AG04450 (cell line): ENCODE measurements at places on chromosomes 1 and 21.
A peak's percentile ranks its signal among the peaks of the same experiment; 100 is the strongest.

GRCh38 chr1:162456323-162456722, 41.3 kb upstream of the UHMK1 start:
- DNase-seq = no peak

DNA sequence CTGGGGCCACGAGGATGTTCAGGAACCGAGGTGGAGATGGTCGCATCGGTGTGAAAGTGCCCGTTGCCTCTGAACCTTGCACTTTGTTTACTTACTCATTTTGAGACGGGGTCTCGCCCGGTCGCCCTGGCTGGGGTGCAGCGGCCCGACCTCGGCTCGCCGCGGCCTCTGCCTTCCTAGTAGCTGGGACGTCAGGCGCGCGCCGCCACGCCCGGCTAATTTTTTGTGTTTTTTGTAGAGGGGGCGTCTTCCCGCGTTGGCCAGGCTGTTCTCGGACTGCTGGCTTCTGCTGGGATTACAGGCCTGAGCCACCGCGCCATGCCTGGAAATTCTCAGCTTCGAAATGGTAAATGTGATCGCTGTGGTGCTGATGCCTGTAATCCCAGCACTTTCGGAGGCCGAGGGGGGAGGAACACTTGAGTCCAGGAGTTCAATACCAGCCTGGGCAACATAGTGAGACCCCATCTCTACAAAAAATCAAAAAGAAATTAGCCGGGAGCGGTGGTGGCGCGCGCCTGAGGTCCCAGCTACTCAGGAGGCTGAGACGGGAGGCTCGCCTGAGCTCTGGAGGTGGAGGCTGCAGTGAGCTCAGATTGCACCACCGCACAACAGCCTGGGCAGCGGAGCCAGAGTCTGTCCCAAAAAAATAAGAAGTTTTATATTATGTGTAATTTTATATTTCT, 684 bp upstream of the MRPL20 start:
- no peak for DNase-seq

DNA sequence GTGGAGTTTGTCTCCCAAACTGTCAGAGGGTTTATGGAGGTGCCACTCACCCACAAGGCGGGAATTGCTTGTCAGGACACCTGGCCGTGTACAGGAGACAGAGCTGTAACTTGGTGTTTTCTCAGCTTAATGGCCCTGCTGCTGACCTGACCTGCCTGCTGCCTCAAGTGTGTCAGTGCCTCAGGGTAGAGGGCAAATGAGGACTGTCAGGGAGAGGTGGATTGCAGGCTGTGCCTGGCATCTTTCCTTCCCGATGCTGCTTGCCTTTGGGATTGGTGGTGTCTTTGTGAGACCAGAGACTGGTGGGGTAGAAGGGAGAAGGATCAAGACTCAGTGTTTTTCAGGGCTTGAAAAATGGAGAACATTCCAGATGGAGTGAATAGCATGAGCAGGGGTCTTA, 31.4 kb downstream of the TMEM53 start:
- DNase-seq = no peak

- no peak for DNase-seq
Measured at GRCh38 chr1:51729824-51730301, 113.0 kb downstream of the OSBPL9 start.

GRCh38 chr21:36478207-36478701, 1.7 kb downstream of the CLDN14 start:
- DNase-seq = peak; percentile 32

- DNase-seq = no peak
Measured at GRCh38 chr1:24138476-24139221, 4.3 kb downstream of the IL22RA1 start.

- DNase-seq = no peak
Measured at GRCh38 chr1:12565094-12565965, 52.7 kb downstream of the DHRS3 start.

- no peak for DNase-seq
Measured at GRCh38 chr21:21183092-21183491, 184.9 kb downstream of the NCAM2 start.

- DNase-seq = peak; percentile 85
Measured at GRCh38 chr1:209808059-209808581, 2.2 kb upstream of the IRF6 start.

GRCh38 chr1:8373581-8374241, 55.8 kb downstream of the SLC45A1 start:
- peak; percentile 69 for DNase-seq

- peak; percentile 10 for DNase-seq
Measured at GRCh38 chr1:59418363-59419144, 121.7 kb downstream of the FGGY start.
